ENCODE measurements at places on chromosomes 5 and 9.

GRCh38 chr5:95883185-95884016 is 60.9 kb upstream of the GLRX start:
- DNase-seq: no peak

DNA sequence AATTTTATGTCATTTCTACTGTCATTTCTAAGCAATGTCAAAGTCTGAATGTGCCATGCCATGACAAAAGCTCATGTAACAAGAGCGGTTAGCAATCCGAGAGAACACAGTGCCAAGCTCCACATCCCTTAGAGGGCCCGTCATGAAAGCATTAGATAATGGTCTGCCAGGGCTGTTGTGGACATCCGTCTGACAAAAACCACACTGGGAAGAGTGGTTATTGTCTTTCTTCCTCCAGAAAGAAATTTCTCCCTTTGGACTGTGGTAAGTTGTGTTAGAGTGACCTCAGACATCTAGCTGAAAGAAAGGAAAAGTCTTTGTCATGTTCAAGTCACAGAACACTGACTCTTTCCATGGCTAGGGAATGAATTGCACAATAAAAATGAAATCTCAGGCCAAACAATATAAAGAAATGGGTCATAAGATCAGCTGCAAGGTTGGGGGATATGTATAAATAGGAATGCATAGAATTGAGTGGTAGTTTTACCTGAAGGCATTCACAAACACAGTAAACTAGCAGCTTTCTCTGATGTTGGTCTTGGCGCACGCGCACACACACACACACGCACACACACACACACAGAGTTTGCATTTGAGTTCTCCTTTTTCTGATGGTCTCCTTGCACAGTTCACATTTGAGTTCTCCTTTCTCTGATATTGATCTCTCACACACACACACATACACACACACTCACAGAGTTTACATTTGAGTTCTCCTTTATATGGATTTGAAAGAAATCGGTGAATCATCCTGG is 5.3 kb downstream of the SLC1A3 start:
- DNase-seq: peak; percentile 18

DNA sequence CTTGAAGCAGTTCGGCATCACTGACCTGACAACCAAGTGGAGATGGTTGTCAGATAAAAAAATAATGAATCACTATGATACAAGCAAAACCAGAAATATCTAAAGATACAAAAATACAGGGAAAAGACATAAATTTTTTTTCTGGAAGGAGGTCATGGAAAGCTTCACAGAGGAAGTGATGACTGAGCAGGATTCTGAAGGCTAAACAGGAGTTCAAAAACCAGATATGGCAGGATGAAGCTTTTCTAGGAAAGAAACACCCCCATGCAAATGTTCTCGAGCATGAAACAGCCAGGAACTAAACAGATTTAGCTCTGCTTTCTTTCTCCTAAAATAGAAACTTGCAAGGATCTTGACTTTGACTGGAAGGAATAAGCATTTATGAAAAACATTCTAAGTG is 60.7 kb upstream of the IFNE start:
- DNase-seq: no peak

- no peak for DNase-seq
Measured at GRCh38 chr9:132154863-132155567, 6.8 kb upstream of the NTNG2 start.

GRCh38 chr9:130636648-130637020 is 27.8 kb upstream of the PRDM12 start:
- DNase-seq: no peak

DNA sequence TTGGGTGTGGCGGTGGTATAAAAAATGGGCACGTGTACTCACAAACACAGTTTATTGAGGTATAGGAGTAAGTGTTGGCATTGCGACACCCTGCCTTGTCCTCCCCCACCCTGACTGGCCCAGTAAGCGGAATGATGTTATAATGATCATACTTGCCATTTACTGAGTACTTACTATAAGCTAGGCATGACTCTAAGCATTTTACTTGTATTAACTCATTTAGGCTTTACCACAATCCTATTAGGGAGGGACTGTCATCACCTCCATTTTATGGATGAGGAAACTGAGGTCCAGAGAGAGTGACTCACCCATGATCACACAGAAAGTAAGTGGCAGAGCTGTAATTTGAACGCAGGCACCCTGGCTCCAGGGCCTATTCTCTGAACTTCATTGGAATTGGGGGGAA is 2.3 kb downstream of the SMIM3 start:
- DNase-seq: peak; percentile 59

DNA sequence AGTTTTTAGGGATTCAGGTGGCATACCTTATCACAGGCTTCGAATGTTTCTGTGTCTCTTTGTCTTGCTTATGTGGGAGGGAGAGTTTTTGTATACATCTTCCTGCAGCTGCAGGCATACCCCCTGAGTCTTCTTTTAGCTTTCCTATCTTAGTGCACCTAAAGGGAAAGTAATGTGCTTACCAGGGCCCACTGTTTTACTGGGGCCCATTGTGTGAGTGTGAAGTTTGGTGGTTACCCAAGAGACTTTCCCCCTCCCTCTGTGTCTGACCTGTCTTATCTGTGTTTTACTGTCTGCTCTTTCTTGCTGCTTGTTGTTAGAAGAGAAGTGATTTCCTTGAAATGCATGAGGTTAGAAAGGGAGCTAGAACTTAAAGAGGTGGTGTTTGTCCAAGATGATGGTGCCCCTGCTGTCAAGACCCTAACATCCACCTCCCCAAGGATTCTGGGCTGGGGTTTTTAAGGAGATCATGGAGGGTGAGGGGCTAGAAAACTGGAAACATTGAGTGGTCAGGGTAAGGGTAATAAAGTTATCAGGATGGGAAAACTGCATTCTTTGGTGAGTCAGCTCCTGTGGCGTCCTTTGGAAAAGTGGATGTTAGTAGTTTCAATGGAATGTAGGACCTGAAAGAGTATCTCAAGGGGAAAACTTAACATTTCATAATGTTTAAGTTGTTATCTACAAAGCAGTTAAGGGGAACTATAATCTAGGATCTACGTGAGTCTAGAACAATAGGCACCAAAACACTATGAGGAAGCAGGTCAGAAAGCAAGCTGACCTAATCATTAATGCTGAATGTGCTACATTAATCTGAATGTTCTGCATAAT is 583.5 kb upstream of the TUSC1 start:
- DNase-seq: no peak

DNA sequence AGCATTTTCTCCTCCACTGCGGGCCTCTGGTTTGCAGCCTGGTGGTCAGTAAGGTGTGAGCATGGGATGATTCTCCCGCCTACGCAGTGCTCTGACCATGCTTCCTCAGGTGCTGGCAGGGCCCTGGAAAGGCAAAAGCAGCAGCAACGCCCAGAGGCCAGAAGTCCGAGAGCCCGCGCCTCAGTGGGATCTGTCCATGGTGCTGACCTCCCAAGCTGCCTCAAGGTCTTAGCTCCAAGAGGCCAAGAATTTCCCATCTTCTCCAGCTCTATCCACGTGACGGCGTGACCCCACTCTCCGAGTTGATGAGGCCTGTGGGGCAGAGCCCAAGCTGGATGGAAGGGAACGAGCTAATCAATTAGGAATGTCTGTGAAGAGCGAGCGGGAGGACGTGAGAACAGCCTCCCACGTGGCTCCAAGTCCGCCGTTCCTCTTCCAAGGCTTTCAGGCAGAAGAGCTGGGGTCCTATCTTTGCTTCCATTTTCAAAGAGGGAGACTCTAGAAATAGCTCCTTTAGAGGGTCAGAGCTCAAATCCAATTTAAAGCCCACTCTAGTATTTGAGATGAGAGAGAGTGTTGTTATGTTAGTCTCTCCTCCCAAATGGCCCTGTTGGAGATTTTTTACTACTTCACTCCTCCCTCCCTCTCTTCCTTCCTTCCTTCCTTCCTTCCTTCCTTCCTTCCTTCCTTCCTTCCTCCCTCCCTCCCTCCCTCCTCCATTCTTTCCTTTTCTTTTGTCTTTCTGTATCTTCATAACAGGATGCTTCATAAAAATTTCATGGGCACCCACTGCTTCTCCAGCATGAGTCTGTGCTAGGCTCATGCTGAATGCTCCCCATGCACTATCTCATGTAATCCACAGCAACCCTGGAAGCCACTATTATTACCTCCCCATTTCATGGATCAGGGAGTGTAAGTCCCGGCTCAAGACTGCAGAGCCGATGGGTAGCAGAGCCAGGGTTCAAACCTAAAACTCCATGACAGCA is 69.3 kb downstream of the OLFM1 start:
- DNase-seq: peak; percentile 30

GRCh38 chr9:31032206-31032605 is 1352.2 kb upstream of the ACO1 start:
- DNase-seq: no peak

GRCh38 chr5:82072138-82072537 is 100.3 kb downstream of the ATG10 start:
- no peak for DNase-seq

- DNase-seq: peak; percentile 12
Measured at GRCh38 chr9:99187311-99187710, 34.4 kb downstream of the ALG2 start.

DNA sequence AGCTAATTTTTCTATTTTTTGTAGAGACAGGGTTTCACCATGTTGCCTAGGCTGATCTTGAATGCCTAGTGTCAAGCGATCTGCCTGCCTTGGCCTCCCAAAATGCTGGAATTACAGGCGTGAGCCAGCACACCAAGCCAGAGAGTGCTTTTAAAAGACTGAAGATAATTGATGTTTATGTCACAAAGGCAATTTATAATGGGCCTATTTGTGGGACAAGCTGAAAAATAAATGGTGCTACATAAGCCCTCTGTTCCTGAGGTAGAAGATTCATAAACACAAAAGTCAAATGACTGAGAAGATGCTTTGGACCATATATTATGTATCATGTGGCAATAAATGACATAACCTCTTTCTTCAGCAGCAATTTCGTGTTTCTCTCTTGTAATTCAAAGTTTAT is 329.6 kb downstream of the GABRB2 start:
- DNase-seq: no peak

DNA sequence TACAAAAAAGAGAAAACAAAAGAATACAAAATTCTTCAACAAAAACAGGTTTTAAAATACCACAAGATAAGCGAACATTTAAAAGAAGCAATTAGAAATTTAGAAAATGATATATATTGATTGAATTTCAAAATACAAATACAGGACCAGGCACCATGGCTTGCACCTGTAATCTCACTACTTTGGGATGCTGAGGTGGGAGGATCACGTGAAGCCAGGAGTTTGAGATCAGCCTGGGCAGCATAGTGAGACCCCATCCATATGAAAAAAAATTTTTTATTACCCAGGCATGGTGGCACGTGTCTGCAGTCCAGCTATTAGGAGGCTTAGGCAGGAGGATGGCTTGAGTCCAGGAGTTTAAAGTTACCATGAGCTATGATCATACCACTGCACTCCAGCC is 109.9 kb upstream of the SLC30A5 start:
- DNase-seq: no peak

DNA sequence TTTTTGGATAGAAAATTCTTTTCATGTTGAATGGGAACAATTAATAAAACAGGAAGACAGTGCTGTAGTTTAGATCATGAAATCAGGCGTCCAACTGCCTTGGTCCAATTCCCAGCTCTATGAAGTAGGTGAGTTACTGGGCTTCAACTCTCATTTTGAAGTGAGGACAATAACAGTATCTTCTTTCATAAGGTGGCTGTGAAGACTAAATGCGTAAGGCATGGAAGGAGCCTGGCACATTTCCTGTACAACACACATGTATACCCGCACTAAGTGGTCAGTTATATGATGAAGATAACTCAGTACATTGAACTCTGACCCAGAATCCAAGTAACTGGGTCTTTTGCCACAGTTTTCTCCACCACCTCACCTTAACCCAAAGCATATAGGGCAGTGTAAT is 120.6 kb downstream of the MED27 start:
- no peak for DNase-seq

DNA sequence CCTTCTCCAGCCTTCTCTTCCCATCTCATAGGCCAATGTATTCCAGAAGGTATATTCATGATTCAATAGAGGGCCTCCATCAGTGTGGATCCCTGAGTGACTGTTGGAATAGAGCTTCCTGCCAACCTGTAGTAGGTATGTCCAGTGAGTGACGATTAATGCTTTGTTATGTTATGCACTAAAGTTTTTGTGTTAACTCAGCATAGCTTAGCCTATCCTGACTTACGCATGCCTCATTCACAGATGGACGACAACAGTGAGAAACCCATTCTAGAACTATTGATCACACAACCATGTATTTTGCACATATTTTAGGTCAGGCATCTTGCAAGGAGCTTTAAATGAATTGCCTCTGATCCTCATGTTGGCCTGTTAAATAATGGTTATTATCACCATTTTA is 225.5 kb upstream of the TRIM32 start:
- no peak for DNase-seq

GRCh38 chr5:132433141-132433540 is 57.4 kb downstream of the IRF1 start:
- no peak for DNase-seq

GRCh38 chr9:2291980-2292704 is 277.0 kb downstream of the SMARCA2 start:
- DNase-seq: peak; percentile 12

- DNase-seq: no peak
Measured at GRCh38 chr9:23739753-23740152, 86.3 kb downstream of the ELAVL2 start.

- no peak for DNase-seq
Measured at GRCh38 chr9:91883503-91883902, 66.5 kb downstream of the ROR2 start.

- DNase-seq: no peak
Measured at GRCh38 chr9:98600631-98601030, 108.1 kb downstream of the GABBR2 start.

- DNase-seq: no peak
Measured at GRCh38 chr5:126680191-126680817, 79.6 kb downstream of the PHAX start.

- peak; percentile 46 for DNase-seq
Measured at GRCh38 chr5:134738963-134739661, 764 bp downstream of the CAMLG start.

DNA sequence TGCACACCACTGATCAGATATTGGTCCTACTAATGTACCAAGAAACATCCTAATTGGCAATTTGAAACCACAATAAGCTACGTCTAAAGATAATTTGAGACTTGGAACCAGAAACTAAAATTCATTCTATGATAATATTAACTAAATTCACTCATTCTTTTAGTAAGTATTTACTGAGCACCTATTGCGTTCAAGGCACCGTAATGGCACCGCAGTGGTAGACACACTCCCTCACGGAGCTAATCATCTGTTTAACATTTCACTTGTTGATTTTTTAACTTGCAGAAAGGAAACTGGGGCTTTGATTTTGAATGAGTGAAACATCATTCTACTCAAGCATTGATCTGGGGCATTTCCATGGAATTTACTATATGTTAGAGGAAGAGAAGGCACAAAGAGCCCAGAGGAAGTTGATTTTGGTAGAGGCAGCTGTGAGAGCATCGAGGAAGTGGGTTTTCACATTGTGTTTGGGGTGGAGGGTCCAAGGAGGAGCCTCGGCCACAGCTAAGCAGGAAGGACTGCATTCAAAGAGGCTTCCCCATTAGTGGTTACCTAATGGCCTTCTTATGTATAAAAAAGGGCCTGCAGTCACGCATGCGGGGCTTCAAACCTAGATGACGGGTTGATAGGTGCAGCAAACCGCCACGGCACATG is 7.1 kb downstream of the RAPGEF1 start:
- DNase-seq: peak; percentile 86

GRCh38 chr9:28915202-28915930 is 1342.1 kb upstream of the C9orf72 start:
- DNase-seq: no peak

- DNase-seq: no peak
Measured at GRCh38 chr5:135488727-135489465, 36.7 kb upstream of the TIFAB start.
